Activated CD8-positive, alpha-beta memory T cell treated with anti-CD3 and anti-CD28 coated beads for 36 hours (primary cell): ENCODE measurements at places on chromosomes 13 and 19. TPM values are rescaled to one million over a fixed set of nuclear protein-coding genes. Genes with fewer than 3 reads are reported as not detected.

SPACA7 gene
- not detected for total RNA-seq

LRRC25 gene
- total RNA-seq = not detected

SYNE4 gene
- 1.4 TPM for total RNA-seq

CADM4 gene
- 0.48 TPM for total RNA-seq

SIGLEC6 gene
- total RNA-seq = not detected

PPP2R1A gene
- total RNA-seq = 231 TPM

AP1M2 gene
- not detected for total RNA-seq

ZNF677 gene
- 5.0 TPM for total RNA-seq

ZNF730 gene
- 0.59 TPM for total RNA-seq

TBXA2R gene
- total RNA-seq = 2.7 TPM
